ENCODE measurements at places on chromosomes 6 and 20.

DNA sequence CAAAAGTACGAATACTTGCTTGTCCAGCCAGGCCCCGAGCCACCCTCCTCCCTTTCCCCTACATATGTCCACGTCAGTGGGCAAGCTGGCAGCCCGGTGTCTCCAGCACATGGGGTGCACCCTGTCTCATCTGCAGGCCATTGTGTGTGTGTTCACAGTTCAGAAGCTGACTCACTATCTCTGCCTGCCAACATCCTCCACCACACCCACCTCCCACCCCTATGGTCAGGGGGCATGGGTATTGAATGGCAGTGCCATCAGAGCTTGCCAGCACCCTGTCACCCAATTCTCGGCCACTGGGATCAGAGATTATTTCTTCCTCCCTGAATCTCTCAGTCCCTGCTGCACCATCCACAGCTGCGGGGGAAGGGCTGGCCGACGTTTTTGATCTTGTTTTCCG is 195.7 kb downstream of the FARS2 start:
- no peak for DNase-seq

DNA sequence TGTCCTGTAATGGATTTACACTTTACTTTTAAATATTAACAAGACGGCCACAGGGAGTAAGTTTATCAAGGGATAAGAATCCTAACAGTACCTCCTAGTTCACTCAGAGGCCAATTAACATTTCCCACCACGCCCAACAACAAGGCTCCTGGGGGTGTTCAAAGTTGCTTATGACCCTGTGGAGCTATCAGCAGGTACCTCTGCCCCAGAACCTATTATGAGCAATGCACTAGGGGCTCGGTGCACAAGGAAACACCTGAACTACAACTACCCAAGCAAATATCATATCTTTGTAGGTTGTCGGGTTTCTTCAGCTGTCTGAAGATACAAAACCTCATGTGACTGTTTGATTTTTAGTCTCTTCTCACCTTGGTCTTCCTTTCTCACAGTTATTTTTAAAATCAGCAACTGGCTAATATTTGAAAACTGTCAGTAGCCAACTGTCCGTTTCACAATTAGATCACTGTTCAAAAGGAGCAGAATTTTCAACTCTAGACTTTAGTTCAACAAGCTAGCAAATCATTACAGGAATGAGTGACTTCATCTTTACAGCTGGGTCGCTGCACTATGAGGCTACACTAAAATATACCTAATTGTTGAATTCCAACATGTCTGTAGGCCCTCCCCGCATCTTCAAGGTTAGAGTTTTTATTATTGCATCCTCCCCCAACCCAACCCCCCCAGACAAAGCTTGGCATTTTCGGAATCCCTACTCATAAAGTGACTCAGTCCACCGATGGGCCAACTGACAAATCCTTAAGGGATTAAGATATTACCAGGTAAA is 38.1 kb downstream of the B4GALT5 start:
- no peak for DNase-seq

DNA sequence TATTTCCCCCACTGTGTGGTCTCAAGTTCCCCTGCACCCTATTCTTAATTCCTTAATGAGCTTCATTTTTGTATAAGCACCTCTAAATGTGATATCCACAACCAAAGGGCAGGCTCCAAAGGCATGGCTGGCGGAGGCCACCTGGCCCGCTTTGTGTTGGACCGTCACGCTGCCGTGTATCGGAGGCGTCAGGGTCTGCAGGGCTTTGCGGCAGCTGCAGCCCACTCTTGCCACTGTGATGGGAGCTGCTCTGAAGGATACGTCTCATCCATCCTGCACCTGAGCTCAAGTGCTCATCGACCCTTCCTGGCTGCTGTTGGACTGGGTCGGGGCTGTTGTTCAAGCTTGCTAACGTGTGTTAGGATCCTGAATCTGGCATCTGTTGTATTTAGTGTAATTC is 177.6 kb downstream of the ARID1B start:
- no peak for DNase-seq

DNA sequence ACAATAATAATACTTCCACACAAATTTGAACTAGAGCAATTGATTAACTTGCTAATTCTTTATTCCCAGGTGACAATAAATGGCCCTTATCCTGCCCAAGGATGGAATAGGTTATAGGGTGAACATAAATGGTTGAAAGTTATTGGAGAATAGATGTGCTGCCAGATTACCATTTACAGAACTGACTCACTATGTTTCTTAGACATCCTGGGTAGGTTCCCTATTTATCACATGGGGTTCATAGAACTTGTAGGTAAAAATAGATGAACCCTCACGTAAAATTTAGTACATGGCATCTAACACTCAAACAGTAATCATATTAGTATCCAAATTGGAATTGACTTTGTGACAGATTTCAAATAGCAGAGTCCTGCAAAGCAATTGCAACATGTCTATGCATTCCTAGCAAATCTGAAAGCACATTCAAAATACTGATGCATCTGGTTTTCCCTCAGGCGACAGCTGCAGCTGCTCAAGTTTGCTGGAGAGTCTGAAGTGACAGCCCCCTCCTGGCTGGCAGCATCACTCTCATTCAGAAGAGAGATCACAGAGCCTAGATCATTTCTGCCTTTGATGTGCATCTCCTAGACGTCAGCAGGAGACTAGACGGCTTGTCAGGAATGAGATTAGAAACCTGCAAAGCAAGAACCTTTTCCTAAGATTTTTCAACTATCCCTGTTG is 80.2 kb upstream of the RNF217 start:
- peak; percentile 16 for DNase-seq

DNA sequence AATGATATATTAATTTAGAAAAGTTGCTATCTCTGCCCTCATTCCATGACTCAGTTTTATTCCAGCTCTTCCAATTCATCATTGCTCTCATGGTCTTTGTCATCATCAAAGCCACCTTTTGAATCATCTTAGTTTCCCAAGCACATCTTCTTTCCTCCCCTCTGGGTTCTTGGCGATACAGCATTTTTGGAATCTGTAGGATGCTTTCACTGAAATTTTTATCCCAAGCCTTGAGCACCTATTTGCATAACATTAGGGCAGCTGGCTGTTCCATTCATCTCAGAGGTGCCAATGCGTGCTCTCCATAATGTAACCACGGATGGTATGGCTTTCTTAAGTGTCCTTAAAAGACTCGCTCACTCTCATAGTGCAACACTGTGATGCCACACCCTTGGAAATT is 100.4 kb downstream of the SNX5 start:
- DNase-seq: no peak

DNA sequence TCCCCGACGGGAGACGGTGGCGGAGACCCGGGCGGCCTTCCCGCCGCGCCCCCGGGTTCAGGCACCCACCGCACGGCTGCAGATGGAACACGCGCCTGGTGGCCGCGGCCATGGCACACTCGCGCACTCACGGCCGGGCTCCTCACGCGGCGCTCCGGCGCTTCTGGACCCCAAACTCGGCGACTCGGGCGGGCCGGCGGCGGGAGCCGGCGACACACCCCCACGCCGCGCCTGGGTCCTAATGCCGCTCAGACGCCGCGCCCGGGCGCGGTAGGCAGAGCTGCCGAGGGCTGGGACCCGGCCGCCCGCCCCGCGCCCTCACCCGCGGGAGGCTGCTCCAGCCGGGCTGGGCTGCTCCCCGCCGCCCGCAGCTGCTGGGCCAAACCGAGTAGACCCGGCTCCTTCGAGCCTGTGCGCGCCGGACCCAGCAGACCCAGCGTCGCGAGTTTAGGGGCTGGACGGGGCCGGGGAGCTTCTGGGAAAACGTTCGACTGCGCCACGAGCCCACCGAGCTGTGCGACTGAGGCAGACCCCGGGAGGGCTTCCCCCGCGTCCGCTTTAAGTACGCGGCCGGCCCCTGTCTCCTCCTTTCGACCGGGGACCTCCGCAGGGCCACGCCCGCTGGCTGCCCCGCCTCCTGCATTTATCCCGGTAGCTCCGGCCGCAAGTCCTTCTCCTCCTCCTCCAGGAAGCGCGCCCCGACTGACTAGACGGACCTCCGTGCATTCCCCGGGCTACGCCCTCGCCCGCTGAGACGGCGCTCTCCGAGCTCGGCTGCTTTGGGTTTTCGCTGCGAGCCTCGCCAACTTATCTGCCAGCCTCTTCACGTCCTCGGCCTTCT is at the start of gene SLC4A11:
Gene SLC4A11 (minus strand): TSS at position 165 of the 841 bp plus-strand sequence. CDS start 53 bp downstream, at position 112.
- no peak for DNase-seq

GRCh38 chr6:80357674-80358073 is 251.2 kb downstream of the BCKDHB start:
- no peak for DNase-seq
